ENCODE measurements at places on chromosomes 12 and 14.

DNA sequence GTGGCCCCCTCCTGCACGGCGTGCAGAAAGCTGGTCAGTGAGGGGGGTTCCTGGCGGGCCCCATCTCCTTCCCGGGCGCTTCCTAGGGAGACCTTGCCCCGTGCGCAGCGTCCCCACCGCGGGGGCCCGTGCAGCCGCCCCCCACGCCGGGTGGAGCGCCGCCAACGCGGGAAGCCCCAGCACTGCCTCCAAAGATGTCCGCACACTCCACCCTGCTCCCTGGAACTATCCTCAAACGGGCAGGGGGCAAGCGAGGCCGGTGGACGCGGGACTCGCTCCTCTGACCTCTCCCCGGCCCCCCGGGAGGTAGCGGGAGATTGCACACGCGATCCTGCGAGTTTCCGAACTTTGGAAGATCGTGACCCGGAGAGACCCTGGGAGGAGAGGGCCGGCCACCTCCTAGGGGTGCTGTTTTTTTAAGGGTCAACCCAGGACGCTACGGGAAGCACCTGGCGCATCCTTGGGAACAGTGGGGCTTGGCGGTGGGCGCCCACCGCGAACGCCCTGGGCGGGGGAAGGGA lies 1.5 kb upstream of the FZD10 start:
- DNase-seq, result no peak

DNA sequence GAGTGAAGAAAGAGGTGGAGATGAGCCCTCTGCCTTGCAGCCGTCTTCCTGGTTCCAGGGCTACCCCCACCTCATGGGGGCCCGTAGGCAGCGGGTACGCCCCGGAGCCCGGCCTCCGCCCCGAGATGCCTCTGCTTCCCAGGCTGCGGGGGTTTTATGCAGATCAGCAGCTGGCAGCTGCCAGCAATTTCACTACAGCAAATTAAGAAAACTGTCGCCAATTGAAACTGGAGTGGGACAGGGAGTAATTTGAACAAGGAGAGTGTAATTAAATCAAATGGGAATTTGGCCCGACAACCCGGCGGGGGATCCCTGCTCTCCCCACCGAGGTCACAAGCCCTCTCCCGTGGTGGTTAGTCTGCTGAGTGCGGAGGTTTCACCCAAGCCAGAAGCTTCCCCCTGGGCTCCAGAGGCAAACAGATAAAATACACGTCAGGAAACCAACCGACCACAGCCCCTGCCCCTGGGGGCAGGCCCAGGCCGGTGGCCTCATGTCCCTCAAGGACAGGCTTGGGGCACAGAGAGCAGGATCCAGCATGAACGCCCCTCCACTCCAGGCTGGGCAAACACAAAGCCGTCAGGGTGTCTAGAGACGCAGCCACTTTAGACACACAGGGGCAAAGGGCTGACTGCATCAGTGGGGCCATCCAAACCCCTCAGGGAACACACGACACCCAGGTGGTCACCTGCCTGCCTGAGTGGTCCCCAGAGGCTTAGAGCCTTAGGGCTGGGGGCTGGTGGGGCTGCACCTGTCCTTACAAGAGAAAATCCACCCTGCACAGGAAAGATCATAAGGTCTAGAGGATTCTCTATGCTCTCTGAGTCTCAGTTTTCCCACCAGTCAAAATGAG lies 53.8 kb downstream of the TESC start:
- DNase-seq, result no peak

- DNase-seq, result no peak
Measured at GRCh38 chr12:48859607-48860006, 6.1 kb downstream of the RND1 start.

DNA sequence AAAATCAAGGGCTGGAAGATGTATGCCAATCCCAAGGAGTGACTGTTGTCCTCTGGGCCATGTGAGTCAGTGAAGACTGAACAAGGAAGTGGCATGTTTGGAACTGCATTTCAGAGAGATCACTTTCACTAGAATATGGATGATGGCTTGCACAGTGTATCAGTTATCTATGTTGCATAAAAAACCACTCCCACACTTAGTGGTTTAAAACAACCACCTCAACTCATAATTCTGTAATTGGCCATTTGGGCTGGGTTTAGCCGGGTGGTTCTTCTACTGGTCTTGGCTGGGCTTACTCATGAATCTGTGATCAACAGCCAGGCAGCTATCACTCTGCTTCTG lies 15.4 kb downstream of the BDKRB1 start:
- peak; percentile 52 for DNase-seq
